ENCODE measurements at places on chromosomes 6 and 20. TPM values are rescaled to one million over a fixed set of nuclear protein-coding genes. Genes with fewer than 3 reads are reported as not detected.

DNA sequence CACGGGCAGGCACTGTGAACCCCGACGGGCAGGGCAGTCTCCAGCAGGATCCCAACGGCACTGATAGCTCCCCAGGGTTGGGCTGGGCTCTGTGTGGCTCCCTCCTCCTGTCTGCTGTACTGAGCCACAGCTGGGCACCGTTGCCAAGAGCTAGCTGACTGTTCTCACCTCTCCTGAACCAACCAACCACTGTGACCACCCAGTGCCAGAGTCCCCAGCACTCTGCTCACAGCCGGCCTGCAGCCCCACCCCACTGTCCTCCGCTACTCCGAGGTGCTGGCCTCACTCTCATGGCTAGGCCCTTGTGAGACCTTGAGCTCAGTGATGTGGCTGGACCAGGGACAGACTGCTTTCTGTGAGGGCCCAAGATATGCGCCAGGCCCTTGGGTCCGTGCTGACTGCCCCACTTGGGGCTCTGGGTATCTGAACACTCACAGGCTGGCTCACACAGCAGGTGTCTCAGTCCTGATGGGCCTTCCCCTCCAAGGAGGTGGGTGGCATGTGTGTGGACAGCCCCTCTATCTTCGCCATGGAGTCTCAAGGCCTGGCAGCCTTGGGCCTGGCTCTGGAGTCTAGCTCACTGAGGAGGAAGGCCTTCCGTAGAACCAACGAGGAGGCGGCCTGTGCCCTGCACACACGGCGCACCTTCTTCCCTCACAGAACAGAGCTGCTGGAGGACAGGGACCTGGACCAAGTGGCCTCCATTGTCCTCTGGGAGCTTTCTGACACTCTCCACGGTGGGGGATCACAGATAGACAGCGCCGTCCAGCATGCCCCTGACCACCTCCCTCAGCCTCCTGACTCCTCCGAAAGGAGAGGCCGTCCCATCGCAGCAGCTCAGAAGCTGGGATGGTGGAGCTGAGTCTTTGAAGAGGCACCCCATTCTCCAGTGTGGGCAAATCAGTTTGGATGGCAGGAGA lies 53.5 kb downstream of the TCP11 start:
- DNase-seq, result no peak

DNA sequence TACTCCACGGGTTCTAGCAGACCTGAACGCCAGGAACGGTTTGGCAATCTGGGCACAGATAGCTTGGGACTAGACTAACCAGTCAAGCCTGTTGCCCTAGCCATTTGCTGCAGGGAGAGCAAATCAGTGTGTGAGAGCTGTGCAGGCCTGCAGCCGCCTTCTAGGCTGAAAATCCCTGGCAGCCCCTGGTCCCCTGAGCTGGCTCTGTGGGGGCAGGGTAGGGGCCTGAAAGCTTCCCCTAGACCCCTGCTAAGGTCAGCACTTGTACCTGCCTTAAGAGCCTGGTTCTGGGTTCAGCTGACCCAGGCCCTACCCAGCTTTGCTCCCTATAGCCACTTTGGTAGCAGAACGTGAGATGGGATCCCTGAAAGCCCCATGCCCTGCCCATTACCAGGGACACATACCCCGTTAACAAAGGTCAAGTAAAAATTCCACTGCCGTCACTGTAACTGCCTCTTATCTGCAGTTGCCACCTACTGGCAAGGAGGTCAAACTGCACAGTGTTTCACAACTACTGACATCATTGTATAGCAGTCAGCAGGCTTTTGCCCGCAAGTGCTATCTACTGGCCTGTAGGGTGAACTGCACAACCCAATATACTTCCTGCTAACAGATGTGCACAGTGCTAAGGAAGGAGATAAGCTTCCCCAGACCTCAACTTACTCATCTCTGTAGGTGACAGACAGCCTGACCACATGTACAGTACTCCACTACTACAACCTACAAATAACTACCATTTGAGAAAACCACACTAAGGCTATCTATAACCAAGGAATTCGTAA lies 95.1 kb upstream of the OLIG3 start:
- DNase-seq, result no peak

DNA sequence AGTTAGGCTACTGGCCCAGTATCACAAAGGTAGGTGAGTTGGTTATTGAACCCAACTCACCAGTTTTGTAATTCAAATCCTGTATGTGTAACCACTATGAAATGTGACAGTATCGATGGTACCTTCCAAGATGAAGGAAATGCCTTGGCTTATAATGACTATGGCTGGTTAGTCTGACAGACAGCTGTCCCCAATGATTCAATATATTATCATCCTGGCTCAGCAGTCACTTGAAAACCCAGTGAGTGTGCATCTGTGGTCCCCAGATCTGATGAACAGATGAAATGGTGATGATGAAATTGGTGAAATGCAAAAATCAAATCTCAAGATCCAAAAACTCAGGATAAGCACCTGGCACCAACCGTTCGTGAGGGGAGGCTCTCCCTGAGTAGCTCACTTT lies 54.8 kb downstream of the TNFRSF21 start:
- no peak for DNase-seq

- peak; percentile 20 for DNase-seq
Observed at GRCh38 chr20:57638173-57638894, 18.1 kb upstream of the ZBP1 start.

The DOK5 gene
- 4.8 TPM for polyA plus RNA-seq

GRCh38 chr6:49054311-49054710 lies 408.7 kb downstream of the MMUT start:
- no peak for DNase-seq

GRCh38 chr20:47489448-47489872 lies 12.2 kb upstream of the NCOA3 start:
- DNase-seq, result no peak

GRCh38 chr6:96276856-96277255 lies 244.8 kb upstream of the UFL1 start:
- DNase-seq, result no peak

GRCh38 chr6:75830959-75831885 lies 82.2 kb downstream of the MYO6 start:
- DNase-seq, result no peak

GRCh38 chr6:39938773-39939654 lies 4.8 kb upstream of the MOCS1 start:
- DNase-seq, result no peak

- peak; percentile 64 for DNase-seq
Observed at GRCh38 chr20:38825901-38826625, 20.6 kb downstream of the PPP1R16B start.

- DNase-seq, result no peak
Observed at GRCh38 chr20:10644458-10645204, 29.2 kb downstream of the JAG1 start.

The TRIM40 gene
- polyA plus RNA-seq, result not detected

The ADGRB3 gene
- 0.26 TPM for polyA plus RNA-seq

DNA sequence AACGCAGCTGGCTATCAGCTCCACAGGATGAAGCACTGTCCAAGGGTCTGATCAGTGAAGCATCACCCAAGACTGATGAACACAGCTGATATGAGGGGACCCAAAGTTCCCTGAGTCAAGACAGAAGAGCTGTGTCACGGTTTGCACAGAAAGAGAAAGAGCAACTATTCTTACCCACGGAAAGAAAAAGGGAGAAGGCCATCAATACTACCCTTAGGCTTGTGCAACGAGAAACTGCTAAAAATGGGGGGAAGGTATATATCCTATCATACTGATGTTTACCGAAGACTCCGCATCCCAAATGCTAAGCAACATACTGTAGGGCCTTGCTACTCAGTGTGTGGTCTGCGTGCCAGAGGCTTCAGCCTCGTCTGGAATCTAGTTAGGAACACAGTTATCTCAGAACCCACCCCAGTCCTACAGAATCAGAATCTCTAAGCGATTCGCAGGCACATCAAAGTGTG lies 665 bp downstream of the FASTKD5 start:
- DNase-seq, result no peak

DNA sequence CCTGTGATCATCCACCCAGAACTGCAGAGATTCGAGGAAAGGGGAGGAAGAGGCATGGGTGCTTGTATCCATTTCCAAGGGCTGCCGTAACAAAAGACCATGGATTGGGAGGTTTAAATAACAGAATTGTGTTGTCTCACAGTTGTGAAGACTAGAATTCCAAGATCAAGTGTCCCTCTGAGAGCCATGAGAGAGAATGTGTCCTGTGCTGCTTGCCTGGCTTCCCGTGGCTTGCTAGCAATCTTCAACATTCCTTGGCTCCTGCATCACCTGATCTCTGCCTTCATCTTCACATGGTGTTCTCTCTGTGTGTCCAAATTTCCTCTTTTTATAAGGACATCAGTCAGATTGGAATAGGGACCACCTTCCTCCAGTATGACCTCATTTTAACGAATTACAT lies 69.8 kb downstream of the CDC40 start:
- DNase-seq, result peak; percentile 10

- DNase-seq, result no peak
Observed at GRCh38 chr6:139297921-139298320, 6.1 kb upstream of the TXLNB start.

- no peak for DNase-seq
Observed at GRCh38 chr6:125792172-125792571, 1.4 kb downstream of the NCOA7 start.

The FAM50B gene
- polyA plus RNA-seq, result 24.8 TPM

The ZNF311 gene
- 0.77 TPM for polyA plus RNA-seq

The ADAM33 gene
- polyA plus RNA-seq, result 4.1 TPM

DNA sequence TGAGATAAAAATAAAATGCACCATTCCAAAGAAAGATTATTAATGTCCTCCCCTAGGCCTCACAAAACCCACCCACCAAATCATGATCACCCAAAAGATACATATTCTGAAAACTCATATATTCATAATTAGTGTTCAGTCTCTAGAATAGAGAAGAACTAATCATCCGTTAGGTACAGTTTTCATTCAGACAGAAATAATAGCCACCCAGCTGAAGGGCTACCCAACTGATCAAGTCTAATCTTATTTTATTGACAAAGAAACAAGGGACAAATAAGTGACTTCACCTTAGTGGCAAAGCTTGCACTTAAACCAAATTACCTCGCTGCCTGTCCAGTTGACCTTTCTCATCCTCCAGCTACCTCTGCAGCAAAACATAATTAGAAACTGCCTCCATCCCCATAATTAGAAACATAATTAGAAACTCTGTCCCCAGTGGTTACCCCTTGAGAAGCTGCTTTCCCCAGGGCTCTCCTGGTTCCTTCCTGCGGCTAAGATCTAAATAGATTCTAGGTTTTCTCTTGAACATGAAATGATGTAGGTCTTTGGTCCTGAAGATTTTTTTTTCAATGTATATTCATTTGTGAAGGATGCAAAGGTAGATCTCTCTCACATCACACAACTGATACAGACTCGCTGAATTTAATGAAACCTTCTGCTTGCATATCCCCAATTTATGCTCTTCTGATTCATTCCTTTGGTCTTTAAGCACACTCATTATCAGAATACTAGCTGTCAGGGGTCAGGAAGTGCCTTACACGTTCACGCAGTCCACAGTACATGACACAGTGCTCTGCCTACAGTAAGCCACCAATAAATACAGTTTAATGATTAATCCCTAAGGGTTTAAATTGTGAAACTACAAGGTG lies 46.3 kb downstream of the HBS1L start:
- DNase-seq, result no peak

DNA sequence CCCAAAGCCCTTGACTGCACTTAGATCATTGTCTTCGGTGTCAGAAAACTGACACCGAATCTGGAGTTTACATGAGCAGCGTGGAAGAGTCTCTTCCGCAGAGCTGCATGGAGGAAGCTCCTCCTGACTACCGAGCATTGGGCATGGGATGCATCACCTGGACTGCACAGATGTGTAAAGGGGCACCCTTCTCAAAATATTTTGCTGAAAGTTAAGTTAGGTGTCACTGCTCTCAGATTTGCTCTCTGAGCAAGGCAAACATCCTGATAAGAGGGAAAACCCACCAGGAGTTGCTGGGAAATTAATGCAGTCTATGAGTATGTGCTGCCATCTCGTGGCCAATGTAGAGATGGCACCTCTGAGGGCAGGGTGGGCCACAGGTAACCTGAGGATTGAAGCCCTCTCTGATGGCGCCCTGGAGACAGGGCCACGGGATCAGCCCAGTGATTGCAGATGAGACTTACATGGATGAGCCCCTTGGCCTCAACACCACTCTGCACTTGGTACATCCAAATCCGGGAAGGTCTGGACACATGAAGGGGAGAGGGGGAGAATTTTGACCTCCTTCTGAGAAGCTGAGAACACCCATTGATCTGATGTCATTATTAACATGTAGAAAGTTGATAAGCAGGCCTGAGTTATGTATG lies 129.9 kb downstream of the LPA start:
- no peak for DNase-seq

DNA sequence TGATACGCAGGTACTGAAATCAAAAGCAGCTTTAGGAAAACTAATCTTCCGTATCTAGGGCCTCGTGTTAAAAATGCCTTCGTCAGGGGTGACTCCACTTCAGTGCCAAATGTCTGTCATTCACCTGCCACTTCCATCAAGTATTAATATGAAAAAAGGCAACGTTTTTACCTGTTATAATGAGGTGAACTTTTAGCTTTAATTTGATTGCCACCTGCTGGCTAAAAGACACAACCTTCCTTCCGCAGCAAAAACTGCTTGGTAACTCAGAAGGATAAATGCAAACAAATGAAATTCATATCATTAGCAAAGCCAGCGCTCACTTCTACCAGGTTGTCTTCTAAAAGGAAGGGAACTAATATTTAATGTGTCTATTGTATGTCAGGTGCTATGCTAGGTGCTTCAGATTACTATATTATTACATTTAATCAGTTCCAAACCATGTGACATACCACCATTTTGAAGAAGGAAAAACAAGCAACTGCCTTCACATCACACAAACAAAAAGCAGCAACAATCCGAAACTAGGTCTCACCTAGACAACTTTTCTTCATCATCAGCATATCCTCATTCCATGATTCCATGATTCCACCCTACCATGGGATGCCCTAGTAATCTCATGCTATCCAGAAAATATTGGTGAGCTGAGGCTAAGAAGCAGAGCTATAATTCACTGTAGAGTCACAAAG lies 20.6 kb upstream of the ARHGAP18 start:
- DNase-seq, result no peak

DNA sequence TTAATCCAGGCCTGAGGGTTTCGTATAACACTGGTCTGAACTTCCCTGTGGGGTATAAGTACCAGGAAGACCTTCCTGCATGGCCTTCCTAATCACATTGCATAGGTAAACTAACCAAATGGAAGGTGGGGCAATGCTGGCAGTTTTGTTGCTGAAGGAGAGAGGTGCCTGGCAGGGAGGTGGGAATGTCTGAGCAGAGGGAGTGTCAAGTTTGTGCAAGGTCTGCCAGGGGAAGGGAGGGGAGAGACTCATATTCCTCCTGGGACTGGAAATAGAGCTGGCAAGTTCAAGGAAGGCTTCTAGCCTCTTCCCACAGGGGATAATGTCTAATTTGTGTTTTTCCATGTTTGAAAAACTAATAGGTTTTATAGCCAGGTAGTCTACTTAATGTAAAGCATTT lies 70.6 kb downstream of the HDDC2 start:
- no peak for DNase-seq

All from kidney (tissue), 22 donors.